ENCODE measurements at places on chromosomes 7 and 10. TPM values are rescaled to one million over a fixed set of nuclear protein-coding genes. Genes with fewer than 3 reads are reported as not detected.

Gene LEP
- not detected for total RNA-seq

Gene PROSER2
- 31.5 TPM for total RNA-seq

Gene SCD
- 183 TPM for total RNA-seq

Gene DENND2A
- 0.25 TPM for total RNA-seq

Gene CHN2
- not detected for total RNA-seq

Gene LIPJ
- total RNA-seq: not detected

Gene CTAGE4
- not detected for total RNA-seq

Gene ITIH5
- not detected for total RNA-seq

Gene MYL10
- total RNA-seq: not detected

Gene KCNMA1
- 67.4 TPM for total RNA-seq

Gene TET1
- 0.52 TPM for total RNA-seq

Gene BAG3
- total RNA-seq: 143 TPM

Gene OPALIN
- total RNA-seq: not detected

Gene SH3PXD2A
- total RNA-seq: 1.7 TPM

Gene ASB10
- not detected for total RNA-seq

Gene RGS10
- total RNA-seq: 53.3 TPM

Gene WIPF3
- total RNA-seq: 0.57 TPM

Gene NUP42
- total RNA-seq: 23.3 TPM

Gene PRPF18
- total RNA-seq: 18.5 TPM

Gene FAM25G
- 1.1 TPM for total RNA-seq

Gene DNAJC30
- 10.2 TPM for total RNA-seq

Gene SPDYE11
- total RNA-seq: not detected

Gene CCDC172
- not detected for total RNA-seq

Gene CTAGE8
- not detected for total RNA-seq

Gene DOCK1
- total RNA-seq: 23.4 TPM

Gene ABCC2
- total RNA-seq: 154 TPM

Gene FAM25A
- not detected for total RNA-seq

Gene EXOC4
- total RNA-seq: 23.0 TPM

Gene NAT16
- 0.06 TPM for total RNA-seq

Gene ZNF239
- 2.1 TPM for total RNA-seq

Gene SPDYE8
- not detected for total RNA-seq

Gene BMPR1A
- total RNA-seq: 24.0 TPM

Gene PRKAG2
- 41.7 TPM for total RNA-seq

Gene OPN1SW
- not detected for total RNA-seq

Gene FKBP6
- not detected for total RNA-seq

Gene UNC5B
- 0.48 TPM for total RNA-seq

Gene RAPGEF5
- total RNA-seq: 0.12 TPM
